ENCODE measurements at places on chromosomes 11 and 22. TPM values are rescaled to one million over a fixed set of nuclear protein-coding genes. Genes with fewer than 3 reads are reported as not detected.

GRCh38 chr11:121714351-121714750 lies 261.6 kb upstream of the SORL1-AS1 start:
- H3K27me3 ChIP-seq = no peaks in the 10 kb centered on the region
- H3K27ac ChIP-seq = no peak overlapping the region
- H3K36me3 ChIP-seq = no peaks in the 10 kb centered on the region

- no peak for DNase-seq
- H3K4me3 ChIP-seq = no peak overlapping the region
- no peak overlapping the region for H3K27ac ChIP-seq
- H3K36me3 ChIP-seq = no peaks in the 10 kb centered on the region
- H3K4me1 ChIP-seq = no peaks in the 10 kb centered on the region
Measured at GRCh38 chr22:35708453-35708852, 9.2 kb upstream of the APOL5 start.

GRCh38 chr11:34643846-34644245 lies 23.0 kb downstream of the EHF start:
- no peaks in the 10 kb centered on the region for H3K27me3 ChIP-seq
- no peaks in the 10 kb centered on the region for H3K36me3 ChIP-seq
- no peak overlapping the region for H3K4me3 ChIP-seq
- peaks cover 69% of the 10 kb centered on the region for H3K4me1 ChIP-seq
- DNase-seq = no peak
- peak overlapping the region; percentile 34 for H3K27ac ChIP-seq

- DNase-seq = peak; percentile 79
- peaks cover 27% of the 10 kb centered on the region for H3K4me1 ChIP-seq
- no peak overlapping the region for H3K4me3 ChIP-seq
Measured at GRCh38 chr11:3043315-3043871, 13.8 kb downstream of the CARS1 start.

GRCh38 chr11:77137421-77137820 lies 9.4 kb downstream of the MYO7A start:
- DNase-seq = no peak
- H3K27me3 ChIP-seq = peaks cover 24% of the 10 kb centered on the region
- no peak overlapping the region for H3K4me3 ChIP-seq
- H3K36me3 ChIP-seq = no peaks in the 10 kb centered on the region

DNA sequence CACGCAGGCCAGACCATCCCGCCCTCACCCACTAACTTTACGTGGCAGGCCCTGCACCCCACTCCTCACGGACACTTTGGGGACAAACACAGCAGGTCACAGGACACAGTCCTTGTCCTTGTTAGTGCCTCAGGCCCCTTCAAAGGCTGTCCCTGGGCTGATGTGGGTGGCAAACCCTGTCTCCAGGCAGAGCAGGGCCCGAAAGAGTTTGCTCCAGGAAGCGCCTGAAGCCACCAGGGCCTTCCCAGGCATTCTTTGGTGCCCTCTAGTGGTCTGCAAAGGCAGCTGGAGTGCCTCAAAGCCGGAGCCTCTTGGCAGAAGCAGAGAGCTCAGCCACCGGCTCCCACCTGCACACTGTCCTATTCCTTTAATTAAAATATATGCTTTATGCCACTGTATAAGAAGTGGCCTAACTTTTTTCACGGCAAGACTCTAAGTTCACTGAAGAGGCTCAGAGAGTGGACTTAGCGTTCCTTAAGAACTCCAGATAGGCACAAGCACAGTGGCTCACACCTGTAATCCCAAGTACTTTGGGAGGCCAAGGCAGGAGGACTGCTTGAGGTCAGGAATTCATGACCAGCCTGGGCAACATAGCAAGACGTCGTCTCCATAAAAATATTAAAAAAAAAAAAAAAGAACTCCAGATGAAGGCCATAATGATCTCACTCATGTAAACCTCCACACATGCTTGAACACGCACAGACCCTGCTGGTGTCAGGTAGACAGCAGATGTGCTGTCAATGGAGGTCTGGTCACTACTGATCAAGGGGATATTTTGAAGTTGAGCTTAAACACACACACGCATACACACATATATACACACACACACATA lies 11.1 kb downstream of the TXN2 start:
- H3K36me3 ChIP-seq = peaks cover 49% of the 10 kb centered on the region
- H3K27me3 ChIP-seq = no peaks in the 10 kb centered on the region
- peak; percentile 88 for DNase-seq
- no peak overlapping the region for H3K4me3 ChIP-seq

DNA sequence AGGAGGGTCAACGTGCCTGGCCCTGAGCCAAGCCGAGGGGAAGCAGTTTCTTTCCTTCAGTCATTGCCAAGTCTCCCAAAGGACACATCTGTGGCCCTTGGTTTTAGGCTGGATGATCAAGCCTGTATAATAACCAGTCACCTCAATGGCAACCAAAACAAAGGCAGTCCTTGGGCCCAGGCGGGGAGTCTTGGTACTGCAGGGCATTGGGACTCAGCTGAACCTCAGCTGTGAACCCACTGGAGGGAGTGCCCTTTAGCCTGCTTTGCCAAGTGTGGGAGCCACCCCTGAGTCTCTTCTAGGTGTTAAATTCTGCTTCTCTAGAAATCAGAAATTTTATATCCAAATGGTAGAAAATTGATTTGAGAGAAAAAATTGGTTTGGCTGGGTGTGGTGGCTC lies 36.9 kb downstream of the CPT1A start:
- peaks cover 71% of the 10 kb centered on the region for H3K36me3 ChIP-seq
- no peak overlapping the region for H3K27ac ChIP-seq
- H3K4me1 ChIP-seq = no peaks in the 10 kb centered on the region
- H3K27me3 ChIP-seq = no peaks in the 10 kb centered on the region
- no peak for DNase-seq

GRCh38 chr11:6568191-6568918 lies 35.1 kb downstream of the RRP8 start:
- no peaks in the 10 kb centered on the region for H3K27me3 ChIP-seq
- DNase-seq = no peak
- H3K27ac ChIP-seq = no peak overlapping the region
- H3K4me3 ChIP-seq = no peak overlapping the region
- H3K4me1 ChIP-seq = peaks cover 8% of the 10 kb centered on the region

GRCh38 chr11:122138744-122139594 lies 23.0 kb upstream of the BLID start:
- no peaks in the 10 kb centered on the region for H3K27me3 ChIP-seq
- H3K36me3 ChIP-seq = no peaks in the 10 kb centered on the region
- H3K4me1 ChIP-seq = peaks cover 4% of the 10 kb centered on the region
- no peak for DNase-seq
- H3K27ac ChIP-seq = no peak overlapping the region
- H3K4me3 ChIP-seq = no peak overlapping the region

- no peaks in the 10 kb centered on the region for H3K36me3 ChIP-seq
- H3K4me1 ChIP-seq = peaks cover 10% of the 10 kb centered on the region
- H3K27ac ChIP-seq = no peak overlapping the region
Measured at GRCh38 chr22:17269607-17270261, 50.5 kb upstream of the ADA2 start.

DNA sequence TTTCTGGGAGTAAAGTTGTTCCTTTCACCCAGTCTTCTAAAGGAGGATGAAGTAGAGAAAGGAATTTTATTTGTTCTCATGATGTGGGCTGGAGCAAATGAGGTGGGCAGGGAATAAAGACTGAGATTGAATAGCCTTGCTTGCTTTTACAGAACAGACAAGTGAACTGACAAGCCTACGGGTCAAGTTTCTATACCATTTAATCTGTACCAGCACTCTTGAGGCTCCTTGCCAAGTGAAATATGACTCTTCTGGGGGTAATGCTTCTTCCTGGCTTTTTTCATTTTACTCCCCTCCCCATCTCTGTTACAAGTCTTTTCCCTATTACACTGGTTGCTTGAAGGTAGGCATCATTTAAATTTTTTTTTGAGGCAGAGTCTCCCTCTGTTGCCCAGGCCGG lies 54.8 kb downstream of the CSTPP1 start:
- no peak overlapping the region for H3K27ac ChIP-seq
- H3K4me3 ChIP-seq = no peak overlapping the region
- DNase-seq = no peak
- peaks cover 4% of the 10 kb centered on the region for H3K36me3 ChIP-seq

GRCh38 chr11:61542705-61543104 lies 34.2 kb downstream of the LRRC10B start:
- no peak for DNase-seq
- no peaks in the 10 kb centered on the region for H3K36me3 ChIP-seq
- no peaks in the 10 kb centered on the region for H3K4me1 ChIP-seq
- peaks cover 14% of the 10 kb centered on the region for H3K27me3 ChIP-seq
- no peak overlapping the region for H3K27ac ChIP-seq

GRCh38 chr11:132312161-132312560 lies 941.7 kb downstream of the NTM start:
- no peaks in the 10 kb centered on the region for H3K27me3 ChIP-seq
- no peaks in the 10 kb centered on the region for H3K4me1 ChIP-seq
- H3K27ac ChIP-seq = no peak overlapping the region
- no peak for DNase-seq

DNA sequence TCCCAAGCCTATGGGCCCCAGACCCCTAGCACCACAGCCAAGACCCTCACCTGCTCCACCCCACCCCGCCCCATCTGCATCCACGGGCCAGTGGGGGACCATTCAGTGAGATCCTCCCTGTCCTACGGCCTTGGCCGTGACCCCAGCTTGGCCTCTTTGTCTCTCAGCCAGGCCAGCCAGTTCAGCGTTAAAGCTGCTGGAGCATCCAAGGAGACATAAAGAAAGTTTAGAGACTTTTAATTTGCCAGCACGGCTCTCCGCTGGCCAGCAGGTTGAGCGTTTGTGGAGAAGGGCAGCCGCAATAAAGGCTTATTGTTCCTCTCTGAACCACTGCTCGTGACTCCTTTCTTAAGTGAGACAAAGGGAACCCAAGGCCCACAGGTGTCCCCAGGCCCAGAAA lies 49.3 kb upstream of the LMO1 start:
- H3K27me3 ChIP-seq = no peaks in the 10 kb centered on the region
- no peaks in the 10 kb centered on the region for H3K4me1 ChIP-seq
- no peak overlapping the region for H3K27ac ChIP-seq

DNA sequence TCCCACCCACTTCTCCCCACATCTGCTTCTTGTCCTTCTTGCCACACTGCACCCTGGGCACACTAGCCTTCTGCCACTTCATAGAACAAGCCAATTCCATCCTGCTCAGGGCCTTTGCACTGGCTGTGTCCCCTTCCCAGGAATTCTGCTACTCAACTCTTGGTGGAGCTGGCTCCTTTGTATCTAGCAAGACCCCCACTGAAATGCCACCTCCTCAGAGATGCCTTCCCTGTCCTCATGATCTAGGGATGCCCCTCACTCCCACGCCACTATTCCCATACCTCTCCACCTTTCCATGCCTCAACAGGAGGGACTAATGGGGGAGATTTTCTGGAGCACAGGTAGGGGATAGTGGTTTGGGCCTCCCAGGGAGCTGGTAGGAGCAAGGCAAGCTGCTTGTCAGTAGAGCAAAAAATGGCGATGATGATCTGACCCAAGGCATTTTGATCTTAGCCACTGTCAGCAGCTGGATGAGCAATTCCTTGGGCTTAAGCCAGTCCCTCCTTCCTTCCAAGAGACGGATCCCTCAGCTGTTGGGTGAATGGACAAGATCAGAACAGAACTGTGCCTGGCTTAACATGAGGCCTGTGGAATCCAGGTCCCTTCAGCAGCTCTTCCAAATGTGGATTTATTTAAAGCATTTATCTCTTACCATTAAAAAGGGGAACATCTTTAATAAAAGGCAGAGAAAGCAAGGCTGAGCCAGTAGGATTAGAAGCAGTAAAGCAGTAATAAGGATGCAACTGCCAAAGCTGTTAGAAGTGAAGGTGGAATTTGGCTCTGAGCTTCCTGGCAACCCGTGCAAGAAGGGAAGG lies 4.0 kb upstream of the PRDM11 start:
- DNase-seq = no peak
- no peaks in the 10 kb centered on the region for H3K36me3 ChIP-seq
- H3K4me3 ChIP-seq = no peak overlapping the region
- no peaks in the 10 kb centered on the region for H3K27me3 ChIP-seq

DNA sequence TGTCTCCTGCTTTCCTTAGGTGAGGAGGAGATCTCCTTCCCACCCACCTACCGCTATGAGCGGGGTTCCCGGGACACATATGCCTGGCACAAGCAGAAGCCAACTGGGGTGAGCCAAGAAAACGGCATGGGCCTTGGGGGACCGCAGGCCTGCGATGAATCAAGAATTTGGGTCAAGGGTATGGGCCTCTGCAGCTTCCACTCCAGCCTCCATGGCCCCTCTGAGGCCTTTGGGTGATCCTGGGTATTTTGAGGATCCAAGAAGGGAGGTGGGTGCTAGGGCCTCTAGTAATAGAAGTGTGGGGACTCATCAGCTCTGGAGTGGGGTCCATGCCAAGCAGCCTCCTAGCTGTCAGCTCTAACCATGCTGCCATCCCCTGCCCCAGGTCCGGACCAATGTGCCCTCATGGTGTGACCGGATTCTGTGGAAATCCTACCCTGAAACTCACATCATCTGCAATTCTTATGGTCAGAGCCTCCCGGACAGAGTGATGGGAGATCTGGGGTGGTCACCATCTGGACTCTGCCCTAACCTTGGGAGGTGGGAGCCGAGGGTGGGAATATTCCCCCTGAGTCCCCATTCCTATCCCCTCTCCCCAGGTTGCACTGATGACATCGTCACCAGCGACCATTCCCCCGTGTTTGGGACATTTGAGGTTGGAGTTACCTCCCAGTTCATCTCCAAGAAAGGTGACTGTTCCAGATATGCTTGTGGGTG lies 8.6 kb downstream of the INPPL1 start:
- no peaks in the 10 kb centered on the region for H3K27me3 ChIP-seq
- no peak overlapping the region for H3K4me3 ChIP-seq
- H3K27ac ChIP-seq = no peak overlapping the region
- peaks cover 97% of the 10 kb centered on the region for H3K36me3 ChIP-seq
- peaks cover 14% of the 10 kb centered on the region for H3K4me1 ChIP-seq
- no peak for DNase-seq

DNA sequence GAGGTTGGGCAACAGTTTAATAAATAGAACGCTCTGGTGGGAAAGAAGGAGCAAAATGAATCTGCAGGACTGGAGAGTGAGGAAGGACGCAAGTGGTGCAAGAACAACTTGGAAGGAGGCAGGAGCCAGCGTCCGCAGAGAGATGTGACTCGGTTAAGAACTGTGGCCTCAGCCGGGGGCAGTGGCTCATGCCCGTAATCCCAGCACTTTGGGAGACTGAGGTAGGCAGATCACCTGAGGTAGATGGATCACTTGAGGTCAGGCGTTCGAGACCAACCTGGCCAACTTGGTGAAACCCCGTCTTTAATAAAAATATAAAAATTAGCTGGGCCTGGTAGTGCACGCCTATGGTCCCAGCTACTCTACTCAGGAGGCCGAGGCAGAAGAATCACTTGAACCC lies 319.7 kb downstream of the LARGE1 start:
- H3K27me3 ChIP-seq = no peaks in the 10 kb centered on the region
- H3K27ac ChIP-seq = no peak overlapping the region
- H3K36me3 ChIP-seq = peaks cover 3% of the 10 kb centered on the region
- H3K4me1 ChIP-seq = peaks cover 6% of the 10 kb centered on the region

Gene AIFM3
- not detected for total RNA-seq

Gene SUN2
- total RNA-seq = 262 TPM

Gene GRAMD1B
- total RNA-seq = 0.64 TPM

Gene CENPM
- 8.8 TPM for total RNA-seq

Gene MMP11
- 0.60 TPM for total RNA-seq

Gene POU2AF2
- not detected for total RNA-seq

Gene POLD3
- total RNA-seq = 26.6 TPM

Gene TNRC6B
- 61.9 TPM for total RNA-seq

Gene CNGA4
- total RNA-seq = not detected

Gene KIF18A
- 6.6 TPM for total RNA-seq

Gene ZNRF3
- 20.7 TPM for total RNA-seq

Gene AMOTL1
- total RNA-seq = 86.9 TPM

Measured in suprapubic skin (tissue), 4 donors.